Upper lobe of left lung (tissue), 6 donors: ENCODE measurements at places on chromosomes 7 and 10.
A peak's percentile ranks its signal among the peaks of the same experiment; 100 is the strongest.

- DNase-seq = no peak
These were observed 642.4 kb downstream of the TNS3 start for GRCh38 chr7:46939558-46939957.

DNA sequence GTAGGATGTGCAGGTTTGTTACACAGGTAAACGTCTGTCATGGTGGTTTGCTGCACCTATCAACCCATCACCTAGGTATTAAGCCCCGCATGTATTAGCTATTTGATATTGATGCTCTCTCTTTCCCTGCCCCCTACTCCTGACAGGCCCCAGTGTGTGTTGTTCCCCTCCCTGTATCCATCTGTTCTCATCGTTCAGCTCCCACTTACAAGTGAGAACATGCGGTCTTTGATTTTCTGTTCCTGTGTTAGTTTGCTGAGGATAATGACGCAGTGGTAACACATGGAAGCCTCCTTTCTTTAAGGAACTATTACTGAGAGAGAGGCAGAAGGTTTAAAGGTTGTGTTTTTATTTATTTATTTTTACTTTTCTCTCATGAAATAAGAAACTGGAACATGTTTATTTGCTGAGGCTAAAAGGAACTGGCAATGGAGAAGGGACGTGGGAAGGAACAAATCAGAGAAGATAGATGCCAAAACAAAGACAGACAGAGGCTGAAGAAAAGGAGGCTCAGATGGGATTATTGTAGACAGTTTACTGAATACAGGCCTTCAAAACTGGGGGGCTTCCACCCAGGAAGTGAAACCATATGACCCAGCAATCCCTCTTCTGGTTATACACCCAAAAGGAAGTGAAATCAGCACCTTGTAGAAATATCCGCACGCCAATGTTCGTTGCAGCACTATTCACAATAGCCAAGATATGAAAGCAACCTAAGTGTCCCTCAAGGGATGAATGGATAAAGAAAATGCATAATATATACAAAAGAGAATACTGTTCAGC lies 556.3 kb downstream of the GRM8 start:
- DNase-seq = no peak

DNA sequence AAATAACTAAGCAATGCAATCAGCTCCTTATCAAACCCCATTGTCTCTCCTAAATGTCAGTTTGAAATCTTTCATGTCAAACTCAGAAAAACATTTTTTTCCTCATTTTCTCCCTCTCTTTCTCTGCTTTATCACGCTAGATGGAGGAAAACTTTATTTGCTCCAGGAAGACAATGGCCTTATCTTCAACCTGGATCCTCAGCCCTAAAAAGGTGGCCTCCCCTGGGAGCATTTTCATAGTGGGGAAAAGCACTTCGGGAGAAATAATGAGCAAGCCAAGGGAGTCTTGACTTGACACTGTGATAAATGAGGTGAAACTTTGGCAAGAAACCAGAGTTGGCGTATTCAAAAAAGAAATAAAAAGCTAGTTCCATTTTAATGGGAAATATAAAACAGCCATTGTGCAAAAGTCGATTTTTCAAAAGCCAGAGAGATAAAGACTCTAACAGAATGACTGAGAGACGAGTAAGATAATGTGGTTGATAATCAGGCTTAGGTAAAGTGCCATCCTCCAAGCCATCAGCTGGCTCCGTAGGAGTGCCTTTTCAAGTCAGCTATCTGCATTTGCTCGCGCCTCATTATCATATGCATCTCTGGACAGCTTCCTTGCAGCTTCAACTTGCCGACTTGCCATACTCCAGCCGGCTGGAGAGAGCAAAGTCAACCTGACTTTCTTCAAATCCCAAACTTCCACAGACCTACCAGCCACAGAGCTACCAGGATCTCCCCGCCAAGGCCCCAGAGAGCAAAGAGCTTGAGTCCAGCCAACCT lies 19.9 kb downstream of the HABP2 start:
- no peak for DNase-seq

DNA sequence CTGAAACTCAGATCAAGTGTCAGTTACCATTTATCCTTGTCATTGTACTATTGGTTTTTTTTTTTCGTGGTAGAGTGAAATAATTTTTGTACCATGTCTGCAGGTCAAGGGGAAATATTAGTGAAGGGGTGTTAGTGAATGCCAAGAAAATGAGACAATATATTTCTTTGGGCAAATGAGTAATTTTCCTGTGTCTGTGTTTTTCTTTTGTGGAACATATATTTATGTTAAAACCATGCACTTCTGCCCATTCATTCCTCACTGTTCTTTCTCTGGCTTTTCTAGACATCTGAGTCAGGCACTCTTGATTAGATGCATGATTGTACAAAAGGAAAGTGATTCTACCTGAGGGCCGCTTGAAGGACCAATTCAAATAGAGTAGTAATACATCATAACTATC lies 161.6 kb downstream of the BICC1 start:
- no peak for DNase-seq

GRCh38 chr10:125114761-125115391 lies 45.5 kb downstream of the CTBP2 start:
- DNase-seq = no peak

GRCh38 chr10:123187781-123188180 lies 33.6 kb downstream of the BUB3 start:
- DNase-seq = no peak

- no peak for DNase-seq
These were observed 100.1 kb downstream of the XPNPEP1 start for GRCh38 chr10:109823196-109823595.

DNA sequence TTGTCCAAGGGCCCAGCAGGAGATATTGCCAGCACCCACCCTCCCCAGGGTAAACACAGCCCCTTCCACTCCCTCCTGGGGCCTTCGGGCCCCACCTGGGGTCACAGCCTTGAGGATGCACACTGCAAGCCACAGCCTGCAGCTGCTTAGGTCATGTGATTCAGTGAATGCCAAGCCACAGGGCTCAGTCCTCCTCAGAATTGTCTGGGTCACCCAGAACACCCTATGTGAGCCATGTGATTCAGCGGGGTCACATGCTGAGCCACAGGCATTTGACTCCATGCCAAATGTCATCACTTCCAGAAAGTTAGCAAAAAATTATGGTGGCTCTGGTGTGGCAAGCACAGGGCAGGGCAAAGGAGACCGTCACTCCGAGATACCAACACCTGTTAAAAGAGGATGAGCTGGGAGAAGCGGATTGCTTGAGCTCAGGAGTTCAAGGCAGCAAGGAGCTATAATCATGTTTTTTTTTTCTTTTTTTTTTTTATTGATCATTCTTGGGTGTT lies 17.2 kb upstream of the PSAP start:
- no peak for DNase-seq

DNA sequence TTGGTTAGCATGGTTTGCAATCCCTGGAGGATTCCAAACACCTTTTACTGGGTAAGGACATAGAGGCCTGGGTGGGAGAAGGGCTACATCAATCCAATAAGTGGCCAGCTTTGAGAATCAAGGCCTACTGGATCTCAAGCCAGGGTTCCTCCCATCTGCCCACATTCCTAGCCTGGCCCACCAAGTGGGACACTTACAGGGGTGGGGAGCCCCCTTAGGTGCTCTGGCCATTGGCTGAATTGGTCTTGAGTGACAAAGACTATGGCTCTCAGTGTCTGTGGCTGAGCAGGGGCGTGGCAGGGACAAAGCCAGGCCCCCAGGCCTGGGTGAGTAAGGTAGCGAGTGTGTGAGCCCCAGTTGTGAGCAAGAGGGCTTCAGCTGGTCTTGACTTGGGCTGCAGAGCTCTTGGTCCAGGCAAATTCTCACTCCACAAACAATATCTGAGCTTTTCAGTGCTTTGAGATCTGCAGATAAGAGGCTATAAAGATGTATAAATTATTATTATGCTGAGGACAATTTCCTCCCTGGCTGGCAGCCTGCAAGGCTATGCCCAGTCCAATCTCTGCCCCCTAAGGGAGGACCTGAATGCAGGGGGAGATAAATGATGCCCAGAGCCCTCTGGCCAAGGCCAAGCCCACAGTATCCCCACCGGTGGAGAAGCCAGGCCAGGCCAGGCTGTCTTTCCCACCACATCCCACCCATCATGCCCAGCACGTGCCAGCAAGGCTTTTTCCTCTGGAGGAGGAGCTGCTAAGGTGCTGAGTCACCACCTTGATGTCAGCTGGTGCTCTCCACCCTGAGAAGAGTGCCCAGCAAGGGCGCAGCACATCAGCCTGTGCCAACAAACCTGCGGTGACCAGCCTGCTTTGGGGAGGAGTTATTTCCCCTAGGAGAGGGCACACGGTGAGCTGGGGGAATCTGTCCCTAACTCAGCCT lies 80.7 kb upstream of the DUSP5 start:
- DNase-seq = peak; percentile 73

DNA sequence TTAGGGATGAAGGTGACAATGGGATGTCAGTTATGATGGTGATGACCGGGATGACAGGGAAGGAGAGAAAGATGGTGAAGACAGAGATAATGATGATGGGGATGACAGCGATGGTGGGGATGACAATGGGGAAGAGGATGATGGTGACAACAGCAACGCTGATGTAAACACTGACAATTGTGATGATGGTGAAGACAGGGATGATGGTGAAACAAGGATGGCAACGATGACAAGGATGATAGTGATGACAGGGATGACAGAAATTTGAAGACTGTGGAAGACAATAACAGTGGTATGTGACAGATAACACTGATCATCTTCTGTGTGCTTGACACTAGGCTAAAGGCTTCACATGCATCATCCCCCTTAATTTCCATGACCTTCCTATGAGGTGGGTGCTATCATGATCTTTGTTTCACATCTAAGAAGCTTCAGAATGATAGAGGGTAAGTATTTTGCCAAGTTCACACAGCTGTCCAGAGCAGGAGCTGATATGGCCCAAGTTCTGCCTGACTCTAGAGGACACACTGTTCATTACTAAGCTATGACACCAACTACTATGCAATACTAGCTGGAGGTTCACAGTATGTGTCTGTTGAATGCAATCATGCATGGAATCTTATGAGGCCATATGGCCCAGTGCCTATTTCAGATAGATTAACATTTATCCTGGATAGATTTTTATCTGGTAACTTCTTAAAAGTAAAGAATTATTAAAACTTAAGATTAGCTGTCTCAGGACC lies 105.6 kb downstream of the RNLS start:
- DNase-seq = no peak

DNA sequence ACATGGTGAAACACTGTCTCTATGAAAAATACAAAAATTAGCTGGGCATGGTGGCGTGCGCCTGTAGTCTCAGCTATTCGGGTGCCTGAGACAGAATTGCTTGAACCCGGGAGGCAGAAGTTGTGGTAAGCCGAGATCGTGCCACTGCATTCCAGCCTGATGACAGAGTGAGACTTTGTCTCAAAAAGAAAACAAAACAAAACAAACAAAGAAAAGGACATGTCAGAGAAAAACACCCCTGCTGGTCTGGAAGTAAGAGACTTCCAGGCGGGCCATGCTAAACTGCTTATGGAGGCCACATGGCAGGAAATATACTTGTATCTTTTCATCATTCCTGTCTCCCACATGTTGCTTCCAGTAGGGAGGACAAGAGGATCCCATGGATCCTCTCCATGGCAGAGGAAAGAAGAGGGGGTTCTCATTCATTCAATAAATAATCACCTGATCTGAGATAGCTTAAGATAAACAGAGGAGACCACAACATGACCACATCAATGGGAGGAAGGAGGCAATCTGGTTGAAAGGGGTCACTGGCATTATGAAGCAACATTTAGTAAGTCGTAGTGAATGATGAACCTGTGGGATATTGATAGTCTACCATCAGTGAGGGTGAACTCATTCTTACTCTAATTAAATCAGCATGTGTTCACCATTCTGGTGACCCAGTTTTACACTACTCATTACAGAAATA lies 60.5 kb upstream of the ZNF138 start:
- DNase-seq = no peak

DNA sequence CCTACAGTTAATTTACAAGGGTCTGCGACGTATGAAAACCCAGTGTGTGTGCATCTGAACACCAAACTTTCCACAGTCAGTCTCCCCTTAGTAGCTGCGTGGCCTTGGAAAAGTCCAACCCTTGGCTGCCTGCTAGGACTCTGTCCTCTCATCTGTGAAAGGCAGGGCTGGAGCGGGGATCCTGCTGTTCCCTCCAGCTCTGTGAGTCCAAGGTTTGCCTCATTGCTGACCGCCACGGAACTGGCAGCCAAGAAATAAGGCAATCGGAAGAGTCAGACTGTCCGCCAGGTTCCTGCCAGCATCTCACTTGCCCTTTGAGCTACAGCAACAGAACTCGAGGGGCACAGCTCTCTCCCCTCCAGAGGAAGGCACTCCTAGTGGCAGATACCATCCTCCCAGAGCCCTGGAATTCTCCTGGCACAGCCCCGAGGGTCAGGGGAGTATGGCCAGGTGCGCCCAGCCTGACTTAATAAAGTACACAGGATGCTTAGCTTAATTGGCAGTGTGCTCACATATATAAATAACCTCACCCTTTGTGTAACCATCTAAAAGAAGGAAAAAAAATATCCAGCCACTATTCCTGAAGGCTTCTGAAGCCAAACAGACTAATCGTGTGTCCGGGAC lies 530.1 kb upstream of the FOXK1 start:
- no peak for DNase-seq

DNA sequence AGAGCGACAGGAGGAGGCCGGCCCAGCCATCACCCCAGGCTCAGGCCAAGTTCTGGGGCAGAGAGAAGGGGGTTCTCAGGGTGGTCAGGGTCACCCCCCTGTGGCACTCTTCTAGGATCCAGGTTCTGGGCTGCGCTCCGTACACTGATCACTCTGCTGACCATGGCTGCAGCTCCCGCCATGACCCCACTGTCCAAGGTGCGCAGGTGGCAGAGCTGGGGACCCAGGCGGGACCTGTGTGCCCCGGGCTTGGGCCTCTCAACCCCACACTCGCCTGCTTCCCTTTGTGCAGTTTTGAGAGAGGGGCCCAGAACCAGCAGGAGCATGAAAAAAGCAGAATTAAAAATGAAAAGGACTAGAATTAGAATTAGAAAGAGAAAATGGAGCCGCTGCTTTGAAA lies 227.1 kb downstream of the FANK1 start:
- DNase-seq = no peak

DNA sequence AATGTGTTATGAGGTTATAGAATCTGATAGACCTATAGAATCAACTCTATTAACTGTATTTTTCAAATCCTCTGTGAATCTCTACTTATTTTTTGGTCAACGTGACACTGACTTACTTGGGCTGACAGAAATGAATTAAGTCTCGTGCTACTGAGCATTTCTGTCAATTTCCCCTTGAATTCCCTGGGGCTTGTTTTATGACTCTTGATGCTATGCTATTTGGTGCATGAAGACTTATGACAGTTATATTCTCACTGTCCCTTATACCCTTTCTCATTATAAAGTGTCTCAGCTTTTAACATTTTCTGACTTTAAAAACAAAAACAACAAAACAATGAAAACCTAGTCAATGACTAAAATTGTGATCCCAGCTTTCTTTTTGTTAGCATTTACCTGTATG lies 68.5 kb upstream of the OPALIN start:
- no peak for DNase-seq
